ENCODE measurements at places on chromosomes 3 and 15.

DNA sequence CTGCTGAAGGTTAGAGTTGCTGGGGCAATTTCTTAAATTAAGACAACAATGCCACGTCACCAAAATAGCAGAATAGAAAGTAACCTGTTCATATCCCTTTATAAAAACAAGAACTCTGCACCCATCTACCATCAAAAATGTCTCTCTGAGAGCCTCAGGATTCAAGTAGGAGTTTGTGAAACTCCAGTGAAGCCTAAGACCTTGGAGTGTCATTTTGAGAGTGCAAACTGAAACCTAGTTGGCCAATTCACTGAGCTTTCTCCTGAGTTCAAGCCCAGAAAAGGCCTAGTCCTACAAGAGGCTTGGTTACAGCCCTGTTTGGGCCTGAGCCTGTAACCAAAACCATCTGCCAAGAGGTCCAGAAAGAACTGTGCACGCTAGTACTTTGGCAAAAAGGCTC lies 335.1 kb downstream of the EFHB start:
- no peak for DNase-seq

DNA sequence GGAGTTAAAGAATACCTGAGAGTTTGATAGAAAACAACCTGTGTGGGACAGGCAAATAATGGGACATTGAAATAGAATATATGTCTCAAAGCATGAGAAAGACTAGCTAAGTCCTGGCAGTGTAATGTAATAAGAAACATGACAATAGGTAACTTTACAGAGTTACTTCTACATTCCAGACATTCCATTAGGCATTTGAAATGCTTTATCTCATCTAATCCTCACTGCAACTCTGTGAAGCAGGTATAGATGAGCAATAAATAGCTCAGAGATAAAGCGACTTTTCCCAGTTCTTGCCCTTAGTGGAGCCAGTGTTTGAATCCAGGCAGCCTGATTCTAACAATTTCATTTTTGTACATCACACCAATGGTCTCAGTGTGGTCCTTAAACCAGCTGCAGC lies 76.8 kb downstream of the CPNE4 start:
- no peak for DNase-seq

DNA sequence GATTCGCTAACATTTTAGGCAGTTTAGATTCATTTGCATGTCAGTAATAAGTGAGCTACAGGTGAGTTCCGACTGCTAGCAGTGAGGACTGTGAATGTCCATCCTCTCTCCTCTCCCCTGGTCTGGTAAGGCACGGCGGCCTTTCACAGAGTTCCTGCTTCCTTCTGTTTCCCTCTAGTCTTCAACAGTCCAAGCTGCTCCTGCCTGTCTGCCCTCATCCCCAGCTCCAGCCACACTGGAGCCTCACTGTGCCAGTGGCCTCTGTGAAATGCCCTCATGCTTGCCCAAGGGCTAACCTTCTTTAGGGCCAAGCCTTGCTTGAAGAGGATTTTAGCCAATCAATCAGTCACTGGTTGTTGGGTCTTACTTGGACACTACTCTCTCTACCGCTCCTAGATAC lies 145.8 kb upstream of the BHLHE40 start:
- DNase-seq, result no peak

- no peak for DNase-seq
These were observed 132.5 kb downstream of the PYDC2 start for GRCh38 chr3:191593486-191593885.

DNA sequence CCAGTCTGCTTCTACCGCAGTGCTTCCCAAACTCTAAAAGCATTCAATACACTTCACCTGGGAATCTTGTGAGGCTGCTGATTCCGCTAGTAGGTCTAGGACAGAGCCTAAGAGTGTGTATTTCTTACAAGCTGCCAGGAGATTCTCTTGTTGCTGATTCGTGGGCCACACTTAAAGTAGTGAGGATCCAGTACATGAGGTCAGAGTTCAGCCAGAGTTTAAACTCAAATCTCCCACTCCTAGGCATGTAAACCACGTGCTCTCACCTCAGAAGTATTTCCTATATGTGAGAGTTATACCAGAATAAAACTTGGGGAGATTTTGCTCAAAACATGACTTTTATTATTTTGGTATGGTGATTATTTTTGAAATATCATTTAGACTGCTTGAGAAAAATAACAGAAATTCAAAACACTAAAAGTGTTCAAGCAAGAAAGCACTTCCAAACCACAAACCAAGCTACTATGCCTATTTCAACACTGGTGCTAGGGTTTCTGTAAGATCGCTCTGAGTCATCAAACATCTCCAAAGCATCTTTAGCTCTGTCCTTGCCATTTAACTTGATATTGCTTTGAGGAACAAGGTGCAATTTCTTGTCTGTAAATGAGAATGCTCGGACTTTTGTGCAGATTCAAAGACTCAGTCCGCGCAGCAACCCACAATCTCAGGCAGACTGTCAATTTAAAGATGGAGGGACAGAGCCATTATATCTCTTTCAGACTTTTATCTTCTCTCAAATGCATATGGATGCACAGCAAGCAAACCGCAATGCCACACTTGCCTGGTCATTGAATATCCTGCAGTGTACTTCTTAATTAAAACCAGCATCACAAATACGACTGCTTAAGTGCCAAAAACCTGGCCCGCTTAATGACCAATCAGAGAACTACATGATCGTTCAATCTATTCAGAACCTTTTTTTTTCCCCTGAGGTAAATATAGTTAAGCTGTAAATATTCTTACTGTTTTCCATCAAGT lies 59.8 kb downstream of the AGTR1 start:
- DNase-seq, result no peak

- DNase-seq, result no peak
These were observed 2.8 kb downstream of the OCA2 start for GRCh38 chr15:28096411-28096669.

DNA sequence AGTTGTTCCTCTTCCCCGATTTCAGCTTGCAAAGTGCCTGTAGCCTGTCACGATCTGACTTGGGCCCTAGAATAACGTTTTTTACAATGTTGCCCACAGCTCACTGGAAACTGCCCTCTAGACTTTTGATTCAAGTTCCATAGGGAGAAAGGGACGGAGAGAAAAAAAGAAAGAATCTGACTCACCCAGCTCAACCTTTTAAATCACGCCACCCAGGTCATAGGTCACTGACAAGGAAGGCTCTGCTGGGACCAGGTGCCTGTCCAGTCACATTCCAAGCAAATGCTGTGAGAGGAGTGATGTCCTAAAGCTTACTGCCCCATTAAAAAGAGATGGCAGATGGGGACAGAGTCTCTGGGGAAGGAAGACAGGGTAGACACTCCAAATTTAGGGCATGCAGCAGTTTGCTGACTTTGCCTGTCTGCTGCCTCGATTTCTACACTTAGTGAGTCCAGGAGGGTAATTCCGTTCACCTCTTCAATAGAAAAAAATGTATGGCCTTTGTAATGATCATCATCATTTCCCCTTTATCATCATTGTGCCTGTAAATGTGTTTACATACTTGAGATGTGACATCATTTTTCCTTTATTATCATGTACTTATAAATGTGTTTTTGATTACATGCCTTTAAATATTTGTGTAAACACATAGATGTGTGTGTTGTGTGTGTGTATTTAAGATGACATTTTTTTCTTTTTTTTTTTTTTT lies 8.4 kb upstream of the MYO1E start:
- DNase-seq, result no peak

DNA sequence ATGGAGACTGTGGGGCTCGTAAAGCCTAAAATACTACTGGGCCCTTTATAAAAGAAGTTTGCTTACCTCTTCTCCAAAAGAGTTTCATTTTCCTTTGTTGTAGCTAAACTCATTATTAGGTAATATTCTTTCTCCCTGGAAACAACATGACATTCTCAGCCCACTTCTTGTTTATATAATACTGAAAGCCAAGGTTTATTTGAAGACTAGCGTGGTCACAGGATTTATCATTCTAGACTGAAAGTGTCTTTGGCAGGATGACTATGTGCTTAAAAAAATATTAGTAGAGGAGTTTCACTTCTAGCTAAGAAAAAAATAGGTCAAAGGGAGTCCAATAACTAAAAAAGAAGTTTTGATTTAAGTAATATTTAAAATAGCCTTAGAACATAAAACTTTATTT lies 1085.2 kb upstream of the CADM2 start:
- DNase-seq, result no peak

DNA sequence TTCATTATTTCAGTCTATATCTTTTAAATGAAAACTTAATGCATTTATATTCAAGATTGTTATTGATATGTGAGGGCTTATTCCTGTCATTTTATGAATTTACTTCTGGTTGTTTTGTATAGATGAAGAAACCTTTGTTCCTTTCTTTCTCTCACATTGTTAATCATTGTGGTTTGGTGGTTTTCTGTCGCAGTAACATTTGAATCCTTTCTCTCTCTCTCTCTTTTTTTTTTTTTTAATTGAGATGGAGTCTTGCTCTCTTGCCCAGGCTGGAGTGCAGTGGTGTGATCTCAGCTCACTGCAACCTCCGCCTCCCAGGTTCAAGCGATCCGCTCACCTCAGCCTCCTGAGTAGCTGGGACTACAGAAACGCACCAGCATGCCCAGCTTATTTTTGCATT lies 22.1 kb downstream of the AGBL1 start:
- DNase-seq, result no peak

GRCh38 chr3:64686446-64686908 lies 1.3 kb downstream of the ADAMTS9 start:
- no peak for DNase-seq

- no peak for DNase-seq
These were observed 30.5 kb upstream of the LIPC start for GRCh38 chr15:58401276-58401675.

GRCh38 chr3:124261306-124261705 lies 269.4 kb upstream of the ROPN1 start:
- DNase-seq, result no peak

GRCh38 chr3:69260216-69260787 lies 125.6 kb downstream of the FRMD4B start:
- no peak for DNase-seq

- DNase-seq, result no peak
These were observed 550 bp downstream of the CCDC9B start for GRCh38 chr15:40340038-40340739.

DNA sequence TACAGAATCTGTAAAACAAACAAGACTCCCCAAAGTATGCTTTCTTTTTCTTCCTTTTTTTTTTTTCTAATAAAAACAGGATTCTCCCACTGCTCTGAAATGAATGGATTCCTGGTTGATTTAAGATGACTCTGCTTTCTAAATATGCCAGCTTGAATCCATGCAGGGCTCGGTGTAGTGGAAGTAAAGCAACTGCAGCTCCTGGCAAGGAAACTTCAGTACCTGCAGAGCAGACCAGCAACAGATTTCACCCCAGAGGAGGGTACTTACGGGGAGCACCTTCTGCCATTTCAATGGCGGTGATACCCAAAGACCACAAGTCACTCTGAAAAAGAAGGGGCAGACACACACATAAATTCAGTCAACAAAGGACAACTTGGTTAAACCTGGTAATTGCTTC lies 150.5 kb upstream of the SLC2A2 start:
- DNase-seq, result no peak

DNA sequence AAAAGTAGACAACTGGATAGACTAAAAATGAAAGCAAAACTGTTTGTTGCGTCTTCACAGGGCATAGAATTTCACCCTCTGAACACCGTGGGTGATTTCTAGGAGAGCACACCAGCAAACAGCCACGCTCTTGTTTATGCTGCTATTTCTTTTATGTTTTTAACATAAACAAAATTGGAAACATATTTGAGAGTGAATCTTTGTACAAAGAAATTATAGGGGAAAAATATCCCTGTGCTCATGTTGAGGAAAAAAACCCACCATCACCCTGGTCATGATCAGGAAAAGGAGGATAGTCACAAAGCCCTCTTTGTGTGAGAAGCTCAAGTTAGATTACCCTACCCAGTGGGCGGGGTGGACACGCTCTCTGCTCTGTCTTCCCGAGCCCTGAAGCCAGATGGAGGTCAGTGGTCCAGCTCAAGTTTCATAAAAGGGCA lies 313.3 kb downstream of the SATB1 start:
- no peak for DNase-seq

DNA sequence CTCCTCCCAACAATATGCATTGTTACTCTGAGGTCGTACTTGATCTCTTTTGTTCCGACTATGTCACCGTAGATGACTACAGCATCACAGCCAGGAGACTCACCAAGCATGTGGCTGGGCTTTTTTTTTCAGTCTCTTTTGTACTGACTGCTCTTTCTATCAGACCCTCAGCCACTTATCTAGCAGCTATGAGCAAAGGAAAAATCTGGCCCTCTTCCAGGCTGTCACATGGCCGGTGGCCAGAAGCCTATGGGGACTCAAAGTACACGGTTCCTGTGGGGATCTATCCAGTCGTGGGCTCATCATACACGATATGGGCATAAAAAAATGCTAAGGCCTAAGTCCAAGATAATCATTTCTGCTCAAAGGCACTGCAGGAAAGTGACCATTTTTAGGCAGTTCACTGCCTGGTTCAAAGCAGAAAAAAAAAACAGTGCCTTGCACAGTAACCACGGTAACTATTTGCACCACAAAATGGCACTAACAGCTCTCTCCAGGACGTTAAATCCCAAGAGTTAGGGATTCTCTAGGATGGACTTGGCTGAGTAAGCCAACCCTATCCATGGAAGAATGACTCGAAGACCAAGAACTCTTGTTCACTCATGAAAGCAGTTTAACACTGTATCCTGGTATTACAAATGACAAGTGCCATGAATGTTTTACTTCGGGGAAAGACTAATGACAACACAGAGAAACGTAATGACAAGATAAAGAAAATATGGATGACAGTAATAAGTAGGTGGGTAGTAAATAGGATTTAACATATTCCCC lies 50.3 kb downstream of the SHQ1 start:
- DNase-seq, result no peak

DNA sequence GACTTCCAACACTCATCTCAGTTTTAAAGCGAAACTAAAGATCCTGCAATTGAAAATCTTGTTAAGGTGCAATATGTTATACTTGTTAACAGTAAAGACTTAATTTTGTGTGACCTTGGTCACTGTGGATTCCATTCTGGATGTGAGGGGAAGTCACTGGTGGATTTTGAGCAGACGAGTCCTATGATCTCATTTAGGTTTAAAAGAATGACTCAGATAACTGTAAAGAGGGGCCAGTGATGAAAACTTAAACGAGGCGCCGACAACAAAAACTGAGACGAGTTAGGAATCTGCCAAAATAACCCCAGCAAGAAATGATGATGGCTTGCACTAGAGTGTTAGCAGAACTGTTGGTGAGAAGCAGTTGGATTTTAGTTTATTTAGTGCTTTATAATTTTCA lies 56.5 kb downstream of the LRRC28 start:
- DNase-seq, result no peak

DNA sequence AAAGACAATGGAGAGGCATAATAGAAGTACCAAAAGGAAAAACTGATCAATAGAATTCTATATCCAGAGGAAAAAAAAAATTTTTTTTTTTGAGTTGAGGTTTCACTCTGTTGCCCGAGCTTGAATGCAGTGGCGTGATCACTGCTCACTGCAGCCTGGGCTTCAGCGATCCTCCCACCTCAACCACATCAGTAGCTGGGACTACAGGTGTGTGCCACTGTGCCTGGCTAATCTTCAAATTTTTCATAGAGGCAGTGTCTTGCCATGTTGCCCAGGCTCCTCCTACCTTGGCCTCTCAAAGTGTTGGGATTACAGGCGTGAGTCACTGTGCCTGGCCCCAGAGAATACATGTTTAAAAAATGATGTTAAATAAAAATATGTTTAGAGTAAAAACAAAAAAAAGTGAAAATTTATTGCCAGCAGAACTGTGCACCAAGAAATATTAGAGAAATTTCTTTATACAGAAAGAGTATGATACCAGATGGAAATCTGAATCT lies 154.3 kb upstream of the ZBTB20 start:
- DNase-seq, result no peak

GRCh38 chr3:118298133-118298532 lies 736.5 kb downstream of the IGSF11 start:
- no peak for DNase-seq
